Small intestine (tissue), 16 donors: ENCODE measurements at places on chromosomes 7 and 10. TPM values are rescaled to one million over a fixed set of nuclear protein-coding genes. Genes with fewer than 3 reads are reported as not detected.
A peak's percentile ranks its signal among the peaks of the same experiment; 100 is the strongest.

The NUDCD3 gene
- polyA plus RNA-seq = 13.4 TPM

The NUTM2B gene
- 1.6 TPM for polyA plus RNA-seq

The THNSL1 gene
- polyA plus RNA-seq = 10.1 TPM

The SMKR1 gene
- polyA plus RNA-seq = not detected

DNA sequence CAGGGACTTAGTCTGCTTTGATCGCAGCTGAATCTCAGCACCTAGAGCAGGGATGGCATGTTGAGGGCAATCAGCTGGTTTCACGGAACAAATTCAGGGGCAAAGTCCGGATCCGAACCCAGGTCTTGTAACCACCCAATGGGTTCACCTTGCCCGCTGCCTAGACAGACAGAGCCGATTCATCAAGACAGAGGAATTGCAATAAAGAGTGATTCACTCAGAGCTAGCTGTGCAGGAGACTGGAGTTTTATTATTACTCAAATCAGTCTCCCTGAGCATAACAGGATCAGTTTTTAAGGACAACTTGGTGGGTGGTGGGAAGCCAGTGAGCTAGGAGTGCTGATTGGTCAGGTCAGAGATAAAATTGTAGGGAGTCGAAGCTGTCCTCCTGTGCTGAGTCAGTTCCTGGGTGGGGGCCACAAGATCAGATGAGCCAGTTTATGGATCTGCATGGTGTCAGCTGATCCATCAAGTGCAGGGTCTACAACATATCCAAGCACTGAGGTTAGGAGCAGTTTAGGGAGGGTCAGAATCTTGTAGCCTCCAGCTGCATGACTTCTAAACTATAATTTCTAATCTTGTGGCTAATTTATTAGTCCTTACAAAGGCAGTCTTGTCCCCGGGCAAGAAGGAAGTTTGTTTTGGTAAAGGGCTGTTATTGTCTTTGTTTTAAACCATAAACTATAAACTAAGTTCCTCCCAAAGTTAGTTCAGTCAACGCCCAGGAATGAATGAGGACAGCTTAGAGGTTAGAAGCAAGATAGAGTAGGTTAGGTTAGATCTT is 43.5 kb upstream of the CHST3 start:
- no peak overlapping the region for H3K4me3 ChIP-seq
- H3K36me3 ChIP-seq = no peaks in the 10 kb centered on the region
- no peaks in the 10 kb centered on the region for H3K4me1 ChIP-seq
- DNase-seq = peak; percentile 32
- H3K27ac ChIP-seq = peak overlapping the region; percentile 37
- H3K27me3 ChIP-seq = no peaks in the 10 kb centered on the region

DNA sequence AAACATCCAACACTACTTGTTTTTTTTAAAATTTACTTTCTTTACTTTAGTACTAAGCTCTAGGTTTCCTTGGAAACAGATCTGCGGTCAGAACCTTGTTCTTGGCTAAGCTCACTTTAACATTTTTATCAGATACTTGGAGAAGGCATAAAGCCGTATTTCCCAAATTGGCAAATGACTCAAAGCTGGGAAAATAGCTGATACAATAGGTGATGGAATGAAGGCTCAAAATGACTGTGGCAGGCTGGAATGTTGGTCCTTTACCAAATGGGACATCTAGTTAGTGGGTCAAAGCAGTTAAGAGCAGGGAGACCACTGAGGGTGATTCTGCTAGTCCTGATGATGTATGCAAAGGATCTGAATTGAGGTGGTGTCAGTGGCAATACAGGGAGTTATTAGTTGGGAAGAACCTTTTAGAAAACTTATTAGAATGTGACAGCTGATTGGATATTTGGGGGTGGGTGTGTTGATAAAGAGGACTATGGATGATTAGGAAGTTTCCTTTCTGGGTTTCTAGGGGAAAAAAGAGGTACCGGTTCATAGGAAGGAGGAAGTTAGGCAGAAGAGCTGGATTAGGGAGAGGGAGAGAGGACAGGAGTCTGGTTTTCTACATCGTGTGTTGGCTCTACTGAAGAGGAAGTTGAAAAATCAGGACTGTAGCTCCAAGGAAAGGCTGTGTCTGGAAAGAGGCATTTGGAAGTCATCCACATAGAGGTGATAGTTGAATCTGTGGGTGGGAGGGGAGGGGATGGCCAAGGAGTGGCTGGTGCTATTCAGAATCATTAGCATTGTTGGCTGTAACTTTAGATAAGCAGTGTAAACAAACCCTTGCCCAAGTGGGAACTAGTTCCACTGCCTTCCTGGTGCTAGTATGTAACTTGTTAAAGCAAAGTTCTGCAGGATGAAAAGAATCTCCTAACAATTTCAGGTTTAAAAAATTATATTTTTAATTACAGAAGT is 13.1 kb downstream of the PLCE1 start:
- no peak overlapping the region for H3K4me3 ChIP-seq
- peak overlapping the region; percentile 83 for H3K27ac ChIP-seq
- H3K36me3 ChIP-seq = no peaks in the 10 kb centered on the region
- peak; percentile 94 for DNase-seq

DNA sequence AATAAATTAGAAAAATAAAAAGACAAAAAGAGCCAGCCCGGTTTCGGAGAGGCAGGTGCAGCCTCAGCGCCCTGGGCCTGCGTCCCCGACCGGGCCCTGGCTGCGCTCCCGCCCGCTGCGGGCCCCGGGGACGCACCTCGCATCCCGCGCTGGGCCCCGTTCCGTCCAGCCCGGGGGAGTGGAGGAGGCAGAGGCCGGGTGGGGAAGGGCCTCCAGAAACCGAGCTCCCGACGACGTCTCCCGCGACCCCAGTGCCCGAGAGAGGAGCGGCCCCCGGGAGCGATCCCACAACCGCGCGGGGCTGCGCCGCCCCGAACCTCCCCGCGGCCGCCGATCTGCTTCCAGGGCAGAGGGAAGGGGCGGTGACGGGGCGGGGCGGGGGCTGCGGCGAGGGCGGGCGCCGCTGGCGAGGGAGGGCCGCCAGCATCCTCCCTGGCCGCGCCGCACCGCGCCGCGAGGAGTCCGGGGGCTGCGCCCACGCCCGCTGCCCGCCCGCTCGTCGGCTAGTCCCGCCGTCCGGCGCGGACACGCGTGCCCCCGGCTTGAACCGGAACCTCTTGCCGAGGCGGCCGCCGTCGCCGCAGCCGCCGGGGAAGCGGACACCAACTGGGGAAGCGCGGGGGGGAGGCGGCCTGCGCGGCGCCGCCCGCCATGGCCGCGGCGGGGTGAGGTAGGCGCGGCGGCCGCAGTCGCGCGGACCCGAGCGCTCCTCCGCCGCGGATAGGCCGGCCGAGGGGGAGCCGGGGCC is at the start of gene CCNY:
CCNY (plus strand) TSS at position 426 of the 748 bp plus-strand sequence. CDS start 545 bp downstream, outside the sequence.
- H3K36me3 ChIP-seq = peaks cover 2% of the 10 kb centered on the region
- H3K4me3 ChIP-seq = peak within 1 kb of the TSS; percentile 98
- H3K27me3 ChIP-seq = no peaks in the 10 kb centered on the region
- DNase-seq = peak; percentile 91
- H3K4me1 ChIP-seq = peaks cover 10% of the 10 kb centered on the region

- no peaks in the 10 kb centered on the region for H3K4me1 ChIP-seq
- H3K27me3 ChIP-seq = no peaks in the 10 kb centered on the region
- no peak overlapping the region for H3K4me3 ChIP-seq
Measured at GRCh38 chr7:22452960-22453558, 46.9 kb downstream of the STEAP1B start.

- H3K27me3 ChIP-seq = no peaks in the 10 kb centered on the region
- H3K4me1 ChIP-seq = peaks cover 2% of the 10 kb centered on the region
- DNase-seq = peak; percentile 61
- H3K27ac ChIP-seq = peak overlapping the region; percentile 93
- peaks cover 2% of the 10 kb centered on the region for H3K36me3 ChIP-seq
Measured at GRCh38 chr10:5447611-5448071, 35.3 kb downstream of the NET1 start.

GRCh38 chr10:12533151-12533550 is 183.8 kb downstream of the CAMK1D start:
- H3K4me1 ChIP-seq = no peaks in the 10 kb centered on the region
- H3K36me3 ChIP-seq = no peaks in the 10 kb centered on the region
- no peak overlapping the region for H3K27ac ChIP-seq
- no peak for DNase-seq

- no peaks in the 10 kb centered on the region for H3K27me3 ChIP-seq
- H3K4me3 ChIP-seq = no peak overlapping the region
- no peak overlapping the region for H3K27ac ChIP-seq
- H3K4me1 ChIP-seq = no peaks in the 10 kb centered on the region
Measured at GRCh38 chr10:3538291-3538655, 246.7 kb downstream of the KLF6 start.

DNA sequence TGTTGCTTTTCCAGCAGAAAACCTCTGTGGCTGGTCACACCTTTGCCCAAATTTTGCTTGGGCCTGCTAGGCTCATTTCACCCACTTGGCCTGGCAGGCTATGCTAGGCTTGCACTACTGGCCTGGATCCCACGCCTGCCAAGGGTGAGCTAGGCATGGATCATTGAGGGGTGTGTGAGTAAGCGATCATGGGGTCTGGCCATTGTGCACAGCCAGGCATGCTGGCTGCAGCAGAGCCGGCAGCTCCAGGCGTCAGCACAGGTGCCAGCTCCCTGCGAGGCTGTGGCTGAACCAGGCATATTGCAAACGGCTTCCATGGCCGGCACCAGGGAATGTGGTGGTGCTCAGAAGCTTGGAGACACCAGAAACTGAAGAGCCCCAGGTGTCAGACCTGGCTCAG is 19.2 kb downstream of the CFAP70 start:
- DNase-seq = no peak
- no peak overlapping the region for H3K4me3 ChIP-seq
- no peak overlapping the region for H3K27ac ChIP-seq
- H3K27me3 ChIP-seq = no peaks in the 10 kb centered on the region

GRCh38 chr7:6607651-6608051 is 7.8 kb upstream of the ZNF853 start:
- no peaks in the 10 kb centered on the region for H3K4me1 ChIP-seq
- peaks cover 58% of the 10 kb centered on the region for H3K36me3 ChIP-seq
- no peak overlapping the region for H3K27ac ChIP-seq
- no peak for DNase-seq

GRCh38 chr10:96044736-96045135 is 1.4 kb downstream of the CCNJ start:
- peaks cover 6% of the 10 kb centered on the region for H3K4me1 ChIP-seq
- H3K36me3 ChIP-seq = peaks cover 3% of the 10 kb centered on the region
- no peaks in the 10 kb centered on the region for H3K27me3 ChIP-seq
- H3K27ac ChIP-seq = no peak overlapping the region
- H3K4me3 ChIP-seq = peak overlapping the region; percentile 84
- no peak for DNase-seq

GRCh38 chr7:75963381-75963995 is 30.9 kb downstream of the TMEM120A start:
- H3K27ac ChIP-seq = peak overlapping the region; percentile 64
- DNase-seq = no peak
- no peaks in the 10 kb centered on the region for H3K27me3 ChIP-seq
- peaks cover 69% of the 10 kb centered on the region for H3K36me3 ChIP-seq
- H3K4me1 ChIP-seq = peaks cover 6% of the 10 kb centered on the region

- no peaks in the 10 kb centered on the region for H3K27me3 ChIP-seq
- no peak overlapping the region for H3K4me3 ChIP-seq
- DNase-seq = no peak
- H3K27ac ChIP-seq = no peak overlapping the region
Measured at GRCh38 chr7:81600608-81601007, 169.2 kb downstream of the HGF start.

DNA sequence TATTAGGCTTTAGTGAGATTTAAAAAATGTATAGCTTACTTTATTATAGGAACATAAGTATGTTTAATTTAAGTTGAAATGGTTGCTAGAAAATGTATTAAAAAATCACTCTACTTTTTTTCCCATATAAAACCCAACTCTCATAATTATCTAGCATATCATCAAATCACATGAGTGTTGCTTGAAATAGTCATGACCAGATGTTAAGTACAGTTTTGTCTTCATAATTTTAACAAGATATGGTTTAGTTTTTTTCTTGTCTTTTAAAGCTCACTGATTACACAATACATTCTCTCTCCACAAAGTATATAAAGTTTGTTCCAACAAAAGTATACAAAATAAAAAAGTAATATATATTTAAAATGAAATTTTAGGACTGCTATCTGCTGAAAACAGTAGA is 82.8 kb downstream of the HGF start:
- H3K27me3 ChIP-seq = no peaks in the 10 kb centered on the region
- H3K4me3 ChIP-seq = no peak overlapping the region
- no peaks in the 10 kb centered on the region for H3K36me3 ChIP-seq
- H3K27ac ChIP-seq = no peak overlapping the region
- H3K4me1 ChIP-seq = no peaks in the 10 kb centered on the region

DNA sequence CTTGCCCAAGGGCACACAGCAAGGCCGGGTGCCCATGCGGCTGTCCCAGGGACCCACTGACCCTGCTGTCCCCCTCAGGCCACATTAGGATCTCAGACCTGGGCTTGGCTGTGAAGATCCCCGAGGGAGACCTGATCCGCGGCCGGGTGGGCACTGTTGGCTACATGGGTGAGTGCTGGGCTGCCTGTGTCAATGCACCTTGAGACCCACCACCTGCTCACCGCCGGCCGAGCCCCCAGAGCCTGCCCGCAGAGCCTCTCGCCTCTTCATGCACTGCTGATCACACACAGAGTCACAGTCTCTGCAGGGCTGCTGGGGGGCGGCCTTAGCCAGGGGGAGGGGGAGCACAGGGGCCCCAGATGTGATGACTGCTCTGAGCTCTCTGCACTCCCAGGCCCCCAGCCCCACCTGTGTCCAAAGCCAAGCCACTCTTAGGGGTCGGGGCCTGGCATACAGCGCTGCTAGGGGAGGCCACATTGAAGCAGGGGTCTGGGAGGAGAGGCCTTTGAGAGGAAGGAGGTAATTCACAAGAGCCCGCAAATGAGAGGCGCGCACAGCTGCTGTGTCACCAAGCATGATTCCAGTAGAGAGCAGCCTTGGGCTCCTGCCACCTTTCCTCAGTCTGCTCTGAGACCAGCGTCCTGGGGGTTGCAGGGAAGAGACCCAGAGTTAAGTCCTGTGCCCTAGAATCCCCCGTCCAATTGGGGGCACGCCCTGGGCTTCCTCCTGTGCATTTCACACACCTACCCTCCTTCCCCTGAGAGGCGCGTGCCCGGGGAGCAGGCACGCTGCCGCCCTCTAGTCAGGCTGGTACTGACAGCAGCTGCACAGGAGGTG is 100.4 kb downstream of the RGS10 start:
- DNase-seq = no peak
- no peak overlapping the region for H3K4me3 ChIP-seq
- H3K27me3 ChIP-seq = no peaks in the 10 kb centered on the region
- peaks cover 81% of the 10 kb centered on the region for H3K36me3 ChIP-seq

DNA sequence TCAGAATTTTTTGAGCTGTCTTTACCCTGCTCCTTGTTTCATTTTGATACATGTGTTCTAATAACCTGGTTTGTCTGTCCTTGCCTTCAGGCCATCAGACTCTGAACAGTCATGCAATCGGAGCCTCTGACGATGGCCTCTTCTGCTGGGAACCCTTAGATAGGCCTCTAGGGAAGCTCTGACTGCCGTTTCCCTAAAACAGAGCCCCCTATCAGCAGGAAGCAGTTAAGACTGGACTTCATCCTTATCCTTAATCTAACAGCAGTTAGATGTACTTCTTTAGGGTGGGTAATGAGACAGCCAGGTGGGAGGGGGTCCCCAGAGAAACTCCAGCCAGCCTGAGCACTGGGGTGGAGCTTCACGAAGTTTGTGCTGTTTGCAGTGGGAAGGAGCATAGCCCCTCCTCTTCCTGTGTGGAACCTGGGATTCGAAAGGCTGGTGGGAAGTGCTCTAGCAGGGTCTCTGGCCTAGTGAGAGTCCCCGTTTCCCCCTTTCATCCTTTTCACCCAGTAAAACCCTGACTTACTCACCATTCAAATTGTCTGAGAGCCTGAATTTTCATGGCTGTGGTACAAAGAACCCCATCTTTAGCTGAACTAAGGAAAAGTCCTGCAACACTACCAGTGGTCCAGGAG is 28.4 kb upstream of the SORCS3 start:
- DNase-seq = no peak
- H3K36me3 ChIP-seq = no peaks in the 10 kb centered on the region
- no peaks in the 10 kb centered on the region for H3K4me1 ChIP-seq
- H3K4me3 ChIP-seq = no peak overlapping the region
